Fibroblast of lung (primary cell): ENCODE measurements at places on chromosomes 1 and 21. TPM values are rescaled to one million over a fixed set of nuclear protein-coding genes. Genes with fewer than 3 reads are reported as not detected.

Gene AMY1A
- not detected in 2 replicates for total RNA-seq

Gene LCE2B
- total RNA-seq = not detected in 2 replicates

Gene CFHR1
- total RNA-seq = under 0.01 and 0.50 TPM in 2 replicates

Gene AMPD1
- not detected in 2 replicates for total RNA-seq

Gene KAZN
- 4.6 and 5.0 TPM in 2 replicates for total RNA-seq

Gene PTPN14
- 34.9 and 56.1 TPM in 2 replicates for total RNA-seq

Gene CLEC20A
- not detected in 2 replicates for total RNA-seq

Gene MTFR1L
- total RNA-seq = 38.3 and 41.1 TPM in 2 replicates

Gene PSMD4
- total RNA-seq = 193 and 240 TPM in 2 replicates

Gene SLC9C2
- total RNA-seq = not detected in 2 replicates

Gene PEX19
- total RNA-seq = 43.7 and 72.8 TPM in 2 replicates

Gene LCE1A
- not detected in 2 replicates for total RNA-seq

Gene CYP4A22
- not detected in 2 replicates for total RNA-seq

Gene ASB17
- not detected in 2 replicates for total RNA-seq

Gene MATN1
- total RNA-seq = 0.26 TPM in 1 of 2 replicates, not detected in the other

Gene RASSF5
- 1.8 and 3.0 TPM in 2 replicates for total RNA-seq

Gene FCRL5
- not detected in 2 replicates for total RNA-seq

Gene CHIA
- total RNA-seq = not detected in 2 replicates

Gene CITED4
- 1.7 and 2.6 TPM in 2 replicates for total RNA-seq

Gene ARHGEF16
- total RNA-seq = under 0.01 and 0.17 TPM in 2 replicates
